ENCODE measurements at places on chromosomes 5 and 9.

- no peak for DNase-seq
Measured at GRCh38 chr9:86511614-86512360, 157.6 kb upstream of the TUT7 start.

DNA sequence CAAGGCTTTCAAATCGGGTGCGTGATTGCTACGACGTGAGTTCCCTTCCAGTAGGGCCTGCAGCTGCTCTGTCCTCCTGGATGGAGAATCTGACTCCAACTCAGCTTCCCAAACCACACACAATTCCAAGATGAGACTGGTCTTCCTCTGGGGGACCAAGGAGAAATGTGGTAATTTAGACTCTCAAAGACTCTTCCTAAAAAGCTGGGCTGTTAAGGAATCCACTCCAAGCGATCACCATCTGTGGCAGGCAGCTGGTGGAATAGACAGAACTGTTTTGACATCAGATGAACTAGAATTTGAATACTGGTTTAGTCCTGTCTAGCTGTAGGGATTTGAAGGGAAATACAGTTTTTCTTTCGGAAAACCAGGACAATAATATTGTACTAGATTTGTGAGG lies 130.7 kb upstream of the KLF4 start:
- no peak for DNase-seq

GRCh38 chr5:127029581-127030258 lies 638 bp downstream of the MARCHF3 start:
- DNase-seq = peak; percentile 36

DNA sequence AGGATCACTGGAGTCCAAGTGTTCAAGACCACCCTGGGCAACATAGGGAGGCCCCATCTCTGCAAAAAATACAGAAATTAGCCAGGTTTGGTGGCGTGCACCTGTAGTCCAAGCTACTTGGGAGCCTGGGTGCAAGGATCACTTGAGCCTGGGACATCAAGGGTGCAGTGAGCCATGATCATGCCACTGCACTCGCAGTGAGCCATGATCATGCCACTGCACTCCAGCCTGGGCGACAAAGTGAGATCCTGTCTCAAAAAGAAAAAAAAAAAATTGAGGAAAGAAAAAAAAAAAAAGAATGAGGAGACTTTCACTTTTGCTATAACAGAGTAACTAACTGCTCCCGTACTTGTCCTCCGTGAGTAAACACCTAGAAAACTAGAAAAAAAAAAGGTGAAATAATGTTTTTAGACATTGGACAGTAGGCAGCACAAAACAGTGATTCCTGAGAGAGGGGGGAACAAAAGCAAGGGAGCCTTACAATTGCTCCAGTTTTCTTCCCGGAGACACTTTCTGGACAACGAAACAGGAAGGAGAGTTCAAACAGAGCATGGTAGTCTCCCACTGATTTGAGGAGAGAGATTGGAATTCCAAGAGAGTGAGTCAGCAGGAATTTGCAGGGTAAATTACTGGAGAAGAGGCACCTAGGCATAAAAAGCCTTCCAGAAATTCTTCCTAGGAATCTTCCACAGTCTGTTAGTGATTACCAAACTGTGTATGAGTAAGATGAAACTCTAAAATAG lies 6.9 kb upstream of the ZBTB5 start:
- DNase-seq = no peak

DNA sequence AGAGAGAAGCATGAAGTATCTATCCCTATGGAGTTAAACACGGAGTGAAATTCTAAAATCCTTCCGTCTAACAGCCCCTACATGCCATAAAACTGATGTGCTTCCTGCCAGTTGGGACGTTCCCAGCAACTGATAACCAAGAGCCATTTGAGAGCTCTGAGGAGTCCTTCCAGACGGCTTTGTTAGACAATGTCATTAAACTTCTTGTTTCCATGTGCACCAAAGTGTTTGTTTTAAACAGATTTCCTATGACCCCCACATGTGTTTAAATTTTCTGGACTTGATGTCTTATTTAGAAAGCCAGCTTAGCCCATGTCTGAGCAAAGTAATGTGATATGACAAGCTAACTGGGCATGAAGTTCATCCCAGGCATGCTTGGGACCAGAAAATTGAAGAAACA lies 57.2 kb upstream of the LPAR1 start:
- no peak for DNase-seq

DNA sequence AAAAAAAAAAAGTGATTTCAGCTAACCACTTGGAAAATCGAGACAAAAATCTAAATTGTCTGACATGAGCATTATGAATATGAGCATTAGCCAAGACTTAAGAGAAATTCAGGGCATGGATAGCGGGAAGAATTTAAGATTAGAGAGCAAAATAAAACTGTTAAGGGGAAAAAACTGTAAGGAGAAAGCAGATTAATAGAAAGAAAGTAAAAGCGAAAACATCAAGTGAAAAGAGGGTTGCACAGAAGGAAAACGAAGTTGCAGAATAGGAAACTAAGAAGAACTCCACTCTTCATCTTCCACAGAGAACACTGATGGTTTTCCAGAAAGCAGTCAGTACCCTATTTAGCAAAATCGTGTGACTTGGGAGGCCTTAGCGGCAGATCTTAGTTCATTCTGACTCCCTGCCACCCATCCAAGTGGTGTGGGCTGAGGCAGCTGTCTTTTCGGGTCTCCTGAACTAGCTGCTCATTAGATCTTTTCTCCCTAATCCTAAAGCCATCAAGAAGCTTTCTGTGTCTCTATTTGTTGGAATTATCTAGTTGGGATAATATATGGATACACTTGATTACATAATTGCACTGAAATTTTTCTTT lies 3.7 kb downstream of the NIM1K start:
- no peak for DNase-seq

DNA sequence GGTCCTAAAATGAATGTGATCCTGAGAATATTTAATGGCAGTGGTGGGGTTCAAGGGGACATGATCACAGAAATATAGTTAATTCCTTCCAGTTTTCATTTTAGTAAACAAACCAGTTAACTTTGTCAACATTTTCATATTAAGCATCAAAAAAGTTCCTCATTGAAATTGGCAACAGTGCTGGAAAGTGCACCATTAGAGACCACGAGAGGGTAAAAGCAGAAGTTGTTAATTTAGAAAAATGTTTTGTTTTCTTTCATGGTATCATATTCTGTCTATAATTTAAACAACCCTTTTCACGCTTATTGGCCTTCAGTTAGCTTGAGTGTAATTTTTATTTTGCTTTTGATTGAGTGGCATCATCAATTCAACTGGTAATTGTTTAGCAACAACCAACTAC lies 11.9 kb downstream of the GIN1 start:
- DNase-seq = no peak

DNA sequence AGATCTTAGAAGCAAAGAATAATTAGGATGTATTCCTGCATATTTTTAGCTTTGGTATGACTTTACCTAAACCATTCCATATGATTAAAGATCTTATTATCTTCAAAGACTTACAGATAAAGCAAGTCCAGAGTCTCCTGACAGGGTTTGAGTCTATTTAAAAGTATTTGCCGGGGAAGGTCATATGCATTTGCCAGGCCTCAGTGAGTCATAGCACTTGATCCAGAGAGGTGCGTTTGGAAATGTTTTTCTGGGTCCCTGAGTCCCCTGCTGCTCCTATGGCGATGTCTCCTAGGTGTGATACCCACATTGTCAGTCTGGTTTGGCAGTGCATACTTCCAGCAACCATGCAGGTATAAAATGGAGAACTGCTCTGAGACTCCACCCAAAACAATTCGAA lies 217.0 kb downstream of the FBXL7 start:
- no peak for DNase-seq

DNA sequence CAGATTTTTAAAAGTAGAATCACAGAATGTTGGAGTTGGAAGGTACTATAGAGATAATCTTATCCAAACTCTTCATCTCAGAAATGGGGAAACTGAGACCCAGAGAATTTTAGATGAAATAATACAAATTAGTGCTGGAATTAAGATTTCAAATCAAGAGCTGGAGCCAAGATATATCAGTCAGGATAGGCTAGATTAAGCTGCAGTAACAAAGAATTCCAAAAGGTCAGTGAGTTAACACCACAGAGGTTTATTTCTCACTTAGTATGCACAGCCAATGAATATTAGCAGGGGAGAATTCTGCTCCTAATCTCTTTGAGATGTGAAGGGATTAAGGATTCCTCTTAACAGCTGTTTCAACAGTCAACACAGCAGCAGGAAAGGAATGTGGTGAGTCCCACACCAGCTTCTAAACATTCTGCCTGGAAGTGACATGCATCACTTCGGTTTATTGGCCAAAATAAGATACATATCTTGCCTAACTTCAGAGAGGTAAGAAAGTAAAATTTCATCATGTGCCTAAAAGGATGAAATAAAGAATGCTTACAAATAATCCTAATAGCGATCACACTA lies 136.8 kb downstream of the FRMD3 start:
- DNase-seq = no peak

DNA sequence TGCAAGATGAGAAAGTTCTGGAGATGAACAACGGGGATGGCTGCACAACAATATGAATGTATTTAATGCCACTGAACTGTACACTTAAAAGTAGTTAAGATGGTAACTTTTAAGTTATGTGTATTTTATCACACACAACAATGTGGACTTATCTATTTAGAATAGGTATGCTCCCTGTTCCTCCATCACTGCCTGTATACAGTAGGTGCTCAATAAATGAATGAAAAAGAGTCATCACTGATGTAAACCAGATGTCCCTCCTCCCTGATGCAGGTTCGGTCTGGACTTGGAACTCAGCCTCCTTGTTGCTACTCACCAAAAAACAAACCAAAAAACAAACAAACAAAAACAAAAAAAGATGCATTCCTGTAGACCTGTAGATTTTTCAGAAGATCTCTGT lies 65.9 kb upstream of the BOD1 start:
- no peak for DNase-seq

DNA sequence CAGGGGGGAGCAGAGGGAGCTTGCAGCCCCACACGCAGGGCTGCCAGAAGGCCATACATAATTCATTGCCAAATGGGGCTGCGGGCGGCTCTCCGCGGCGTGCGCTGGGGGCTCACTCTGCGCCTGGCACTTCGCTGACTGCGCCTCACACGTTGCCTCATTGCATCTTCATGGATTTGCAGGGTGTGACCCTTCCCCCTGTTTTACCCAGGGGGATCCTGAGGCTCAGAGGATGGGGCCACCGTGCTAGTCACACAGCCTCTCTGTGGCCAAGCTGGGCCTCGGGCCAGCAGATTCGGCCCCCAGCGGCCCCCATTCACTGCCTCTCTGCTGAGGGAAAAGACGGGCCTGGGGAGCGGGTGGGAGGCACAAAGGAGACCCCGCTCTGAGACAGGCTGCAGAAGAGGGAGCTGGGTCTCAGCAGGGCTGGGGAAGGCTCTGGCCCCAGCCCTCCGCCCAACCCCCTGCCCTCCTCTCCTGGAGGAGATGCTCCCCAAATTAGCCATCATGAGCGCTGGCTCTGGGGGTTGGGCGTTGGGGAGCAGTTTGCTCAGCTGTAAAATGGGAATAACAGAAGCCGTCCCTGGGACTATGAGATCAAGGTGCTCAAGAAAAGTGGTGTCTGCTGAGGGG lies 115.5 kb downstream of the C9orf50 start:
- no peak for DNase-seq

- DNase-seq = peak; percentile 70
Measured at GRCh38 chr5:14204785-14205321, 61.7 kb downstream of the TRIO start.

GRCh38 chr5:73434907-73435306 lies 13.7 kb downstream of the FOXD1 start:
- DNase-seq = no peak

DNA sequence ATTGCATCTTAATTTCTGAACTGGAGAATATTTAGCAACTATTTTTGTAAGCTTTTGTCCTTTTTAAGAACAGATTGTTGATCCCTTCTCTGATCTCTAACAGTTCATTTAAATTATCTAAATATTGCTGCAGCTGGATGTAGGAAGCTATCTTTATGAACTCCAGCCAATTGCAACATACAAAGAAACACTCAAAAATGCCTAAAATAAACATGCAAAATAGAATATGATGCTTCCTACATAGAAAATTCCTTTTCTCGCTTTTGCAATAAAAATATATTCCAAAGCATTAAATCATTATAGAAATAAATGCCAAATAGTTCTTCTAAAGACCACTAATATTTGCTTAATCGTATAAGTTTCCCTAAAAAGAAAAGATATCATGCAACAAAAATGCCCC lies 218.6 kb downstream of the LURAP1L start:
- no peak for DNase-seq

DNA sequence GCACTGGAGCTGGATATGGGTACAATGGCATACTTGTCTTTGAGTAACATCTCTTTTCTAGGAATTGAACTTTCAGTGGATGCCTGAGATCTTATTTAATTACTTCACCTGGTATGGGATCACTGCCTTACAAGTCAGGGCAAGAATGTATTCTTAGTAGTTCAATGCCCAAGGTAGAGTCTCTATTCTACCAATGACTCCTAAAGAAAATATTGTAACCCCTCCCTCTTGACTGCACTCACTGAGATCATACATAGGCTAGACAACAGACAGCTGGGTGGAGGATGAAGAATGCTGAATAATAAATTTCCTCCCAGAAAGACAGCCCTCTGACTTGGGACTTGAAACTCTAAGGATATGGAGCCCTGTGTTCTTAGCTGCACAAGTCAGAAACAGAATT lies 1216.3 kb upstream of the ACO1 start:
- no peak for DNase-seq

- no peak for DNase-seq
Measured at GRCh38 chr5:68194386-68194785, 21.2 kb upstream of the PIK3R1 start.

- no peak for DNase-seq
Measured at GRCh38 chr5:108101821-108102220, 280.1 kb downstream of the FBXL17 start.

- no peak for DNase-seq
Measured at GRCh38 chr5:61837788-61838187, 468.2 kb upstream of the KIF2A start.

- DNase-seq = peak; percentile 37
Measured at GRCh38 chr5:15500325-15501001, 483 bp downstream of the FBXL7 start.

DNA sequence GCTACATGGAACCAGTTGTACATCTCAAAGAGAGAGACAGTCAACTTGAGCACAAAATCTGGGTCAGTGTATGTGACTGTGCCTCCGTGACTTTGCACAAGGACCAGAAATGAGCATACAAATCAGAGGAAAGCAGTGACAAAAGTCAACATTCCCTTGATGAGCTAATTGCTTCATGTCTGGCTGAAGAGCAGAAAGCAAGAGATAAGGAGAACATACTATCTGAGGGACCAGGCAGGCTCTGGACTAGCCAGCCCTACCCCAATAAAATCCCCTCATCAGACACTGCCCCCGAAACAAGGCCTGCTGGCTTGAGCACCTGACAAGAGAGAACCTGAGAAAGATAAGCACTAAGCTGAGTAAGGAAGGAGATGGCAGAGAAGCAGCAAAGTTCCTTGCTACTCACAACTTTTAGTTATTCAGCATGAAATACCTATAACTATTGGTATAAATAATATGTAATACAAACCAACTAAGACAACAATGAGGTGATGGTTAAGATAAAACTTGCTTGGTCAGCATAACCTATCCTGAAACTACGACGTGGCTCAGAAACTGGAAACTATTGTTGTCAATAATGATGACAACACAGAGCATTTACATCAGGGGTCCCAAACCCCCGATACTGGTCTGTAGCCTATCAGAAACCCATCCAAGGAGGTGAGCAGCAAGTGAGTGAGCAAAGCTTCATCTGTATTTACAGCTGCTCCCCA lies 9.5 kb downstream of the SIL1 start:
- no peak for DNase-seq
